Tibial nerve (tissue), 4 donors: ENCODE measurements at places on chromosomes 7 and 10.

- DNase-seq = no peak
Measured at GRCh38 chr10:98313598-98313997, 45.6 kb upstream of the LOXL4 start.

DNA sequence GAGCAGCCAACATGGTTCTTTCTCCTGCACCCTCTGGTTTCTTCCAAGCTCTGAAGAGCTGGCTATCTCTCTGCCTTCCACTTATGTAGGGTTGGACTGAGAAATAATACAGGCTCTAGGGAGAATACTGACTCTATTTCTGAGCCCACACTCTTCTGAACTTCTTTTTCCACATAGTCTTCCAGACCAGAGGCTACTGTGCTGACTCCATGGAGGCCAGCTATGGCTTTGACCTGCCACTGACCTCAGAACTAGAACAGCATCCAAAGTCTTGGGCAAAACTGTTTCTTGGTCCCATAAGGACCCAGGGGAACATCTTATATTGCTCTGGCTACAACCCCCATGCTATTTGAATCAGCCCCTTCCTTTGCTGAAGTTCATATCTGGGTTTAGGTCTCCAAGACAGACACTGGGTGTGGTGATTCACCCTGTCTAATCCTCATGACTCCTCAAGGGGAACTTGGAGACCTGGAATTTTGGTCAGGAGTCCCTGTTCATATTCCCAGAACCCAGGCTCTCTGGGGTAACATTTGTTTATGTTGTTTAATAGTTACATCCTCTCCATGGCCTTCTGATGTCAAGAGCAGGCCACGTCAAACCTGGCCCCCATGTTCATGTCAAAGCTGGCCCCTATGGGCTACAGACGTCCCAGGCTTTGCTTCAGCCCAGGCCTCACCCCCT, 12.1 kb upstream of the PLAU start:
- DNase-seq = no peak

- DNase-seq = peak; percentile 9
Measured at GRCh38 chr7:260441-261281, 29.3 kb upstream of the FOXL3 start.

- no peak for DNase-seq
Measured at GRCh38 chr10:68172324-68172723, 59.6 kb downstream of the ATOH7 start.

- DNase-seq = no peak
Measured at GRCh38 chr10:131155218-131155875, 156.2 kb downstream of the TCERG1L start.

DNA sequence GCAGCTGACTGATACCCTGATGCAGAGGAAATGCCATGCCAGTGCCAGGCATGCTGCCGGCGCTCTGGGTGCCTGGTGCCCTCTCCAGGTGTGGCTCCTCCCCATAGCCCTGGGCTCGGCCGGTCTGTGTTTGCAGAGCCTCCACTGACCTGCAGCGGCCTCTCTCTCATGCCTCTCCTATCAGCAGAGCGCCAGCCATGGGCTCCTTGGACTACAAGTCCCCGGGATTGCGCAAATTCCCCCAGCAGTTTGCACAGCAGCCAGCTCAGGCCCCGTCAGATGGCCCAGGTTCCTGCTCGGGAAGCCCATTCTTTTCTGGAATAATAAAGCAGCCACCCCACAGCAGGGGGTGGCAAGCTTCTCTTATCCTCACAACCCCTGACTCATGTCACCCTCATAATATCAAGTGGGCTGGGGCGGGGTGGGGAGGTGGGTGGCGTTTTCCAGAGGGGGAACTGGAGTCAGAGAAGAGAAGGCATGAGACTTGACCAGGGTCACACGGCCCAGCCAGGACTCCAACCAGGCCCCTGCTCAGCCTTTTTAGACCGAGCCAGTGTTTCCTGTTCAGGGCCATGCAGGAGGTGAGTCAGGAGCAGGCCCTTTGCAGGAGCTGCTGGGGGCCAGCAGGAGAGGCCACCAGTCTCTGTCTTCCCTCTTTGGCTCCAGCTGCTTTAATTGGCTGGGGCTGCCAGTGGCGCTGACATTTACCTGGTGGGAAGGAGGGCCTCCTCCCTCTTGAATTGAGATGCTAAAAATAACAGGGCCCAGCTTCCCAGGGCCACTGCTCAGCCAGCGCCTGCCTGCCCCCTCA, 58.6 kb downstream of the ZMIZ1 start:
- DNase-seq = peak; percentile 57

DNA sequence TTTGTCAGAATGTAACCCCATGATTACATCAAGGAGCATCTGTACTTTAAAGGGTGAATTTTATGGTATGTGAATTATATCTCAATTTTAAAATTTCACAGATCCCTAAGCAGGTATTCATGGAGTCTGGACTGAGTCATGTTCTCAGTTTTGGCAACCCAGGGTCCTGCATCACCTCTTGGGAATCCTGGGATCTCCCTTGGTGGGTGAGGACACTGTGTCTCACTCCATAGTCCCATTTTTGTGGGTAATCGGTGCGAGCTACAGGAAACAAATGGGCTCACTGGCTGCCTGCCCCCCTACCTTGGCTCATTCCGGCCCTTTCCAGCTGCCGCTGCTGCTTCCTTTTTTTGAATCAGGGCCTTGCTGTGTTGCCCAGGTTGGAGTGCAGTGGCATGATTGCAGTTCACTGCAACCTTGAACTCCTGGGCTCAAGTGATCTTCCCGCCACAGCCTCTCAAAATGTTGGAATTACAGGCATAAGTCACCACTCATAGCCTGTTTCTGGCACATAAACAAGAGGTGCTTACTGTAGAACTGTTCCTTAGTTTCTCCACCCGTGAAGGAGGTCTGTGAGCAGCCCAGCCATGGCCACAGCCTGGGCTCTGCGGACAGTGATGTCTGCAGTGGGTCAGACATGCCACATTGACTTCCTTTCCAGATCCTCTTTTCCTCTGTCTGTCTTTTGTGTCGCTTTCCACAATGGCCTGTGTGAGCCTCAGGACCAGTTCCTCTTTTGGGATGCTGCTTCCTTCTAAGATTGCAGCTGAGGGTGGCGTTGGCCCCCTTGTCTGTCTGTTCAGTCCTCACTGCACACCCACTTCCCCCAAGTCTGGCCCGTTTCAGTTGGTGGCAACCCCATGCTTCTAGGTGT, 14.5 kb downstream of the PALD1 start:
- no peak for DNase-seq

DNA sequence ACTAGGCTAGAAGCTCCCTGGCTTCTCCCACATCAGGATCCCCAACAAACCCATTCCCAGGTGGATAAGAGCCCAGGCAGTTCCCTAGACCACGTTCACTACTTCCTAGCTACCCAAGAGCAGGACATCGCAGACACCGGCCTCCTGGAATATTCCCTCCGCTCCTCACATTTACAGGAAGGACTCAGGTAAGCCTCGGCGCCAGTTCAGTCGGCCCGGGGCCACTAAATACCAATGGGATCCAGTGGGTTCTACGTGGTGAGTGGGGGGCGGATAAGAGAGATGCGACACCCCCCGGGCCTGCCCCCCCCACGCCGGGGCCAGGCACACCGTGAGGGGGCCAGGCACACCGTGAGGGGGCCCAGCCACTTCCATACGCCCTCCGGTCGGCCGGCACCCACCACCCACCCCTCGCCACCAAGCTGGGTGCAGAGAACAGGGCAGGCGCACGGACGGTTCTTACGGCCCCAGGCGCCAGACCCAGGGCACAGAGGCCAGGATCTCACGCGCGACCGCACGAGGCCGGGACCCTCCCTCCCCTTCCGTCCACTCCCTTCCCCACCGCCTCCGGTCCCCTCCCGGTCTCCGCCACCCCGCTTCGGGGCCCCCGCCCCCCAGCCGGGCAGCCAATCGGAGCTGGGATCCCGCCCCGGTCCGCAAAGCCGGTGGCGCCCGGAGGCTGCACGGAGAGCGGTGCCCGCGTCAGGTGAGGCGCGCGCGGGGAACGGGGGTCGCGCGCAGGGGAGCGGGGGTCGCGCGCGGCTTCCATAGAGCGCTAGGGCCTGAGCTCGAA, at the start of gene BLVRA:
Gene BLVRA (plus strand): TSS at position 652 of the 793 bp plus-strand sequence. CDS start 12,479 bp downstream, outside the sequence.
- peak; percentile 43 for DNase-seq

- no peak for DNase-seq
Measured at GRCh38 chr10:78283069-78283682, 249.5 kb downstream of the RPS24 start.

DNA sequence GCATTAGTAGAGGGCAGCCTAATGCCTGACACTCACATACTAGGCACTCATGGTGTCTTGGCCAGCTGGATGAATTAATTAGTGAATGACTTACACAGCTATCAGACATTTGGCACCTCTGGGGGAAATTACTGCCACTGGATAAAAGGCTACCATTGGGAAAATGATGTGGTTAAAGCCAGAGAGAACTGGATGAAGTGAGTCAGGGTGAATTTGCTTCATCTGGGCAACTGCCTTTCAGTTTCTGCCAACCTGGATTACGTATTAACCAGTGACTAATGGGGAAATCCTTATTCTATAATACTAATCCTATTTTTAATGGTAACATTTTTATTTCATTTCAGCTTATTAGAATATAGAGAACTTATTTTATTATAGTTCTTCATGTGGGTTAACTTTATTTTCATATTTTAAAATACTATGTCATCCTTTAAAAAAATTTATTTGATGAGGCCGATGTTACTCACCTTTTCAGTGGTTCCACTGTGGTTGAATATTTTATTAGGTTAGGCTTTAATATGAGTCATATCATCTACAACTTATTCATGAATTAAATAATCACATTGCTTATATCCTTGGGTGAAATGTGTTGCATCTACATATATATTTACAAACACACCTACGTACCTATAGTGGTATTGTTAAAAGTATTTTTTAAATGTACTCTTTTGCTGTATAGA, 85.6 kb upstream of the CAPZA2 start:
- DNase-seq = no peak

- DNase-seq = no peak
Measured at GRCh38 chr7:157927313-157927925, 590.6 kb downstream of the DNAJB6 start.

DNA sequence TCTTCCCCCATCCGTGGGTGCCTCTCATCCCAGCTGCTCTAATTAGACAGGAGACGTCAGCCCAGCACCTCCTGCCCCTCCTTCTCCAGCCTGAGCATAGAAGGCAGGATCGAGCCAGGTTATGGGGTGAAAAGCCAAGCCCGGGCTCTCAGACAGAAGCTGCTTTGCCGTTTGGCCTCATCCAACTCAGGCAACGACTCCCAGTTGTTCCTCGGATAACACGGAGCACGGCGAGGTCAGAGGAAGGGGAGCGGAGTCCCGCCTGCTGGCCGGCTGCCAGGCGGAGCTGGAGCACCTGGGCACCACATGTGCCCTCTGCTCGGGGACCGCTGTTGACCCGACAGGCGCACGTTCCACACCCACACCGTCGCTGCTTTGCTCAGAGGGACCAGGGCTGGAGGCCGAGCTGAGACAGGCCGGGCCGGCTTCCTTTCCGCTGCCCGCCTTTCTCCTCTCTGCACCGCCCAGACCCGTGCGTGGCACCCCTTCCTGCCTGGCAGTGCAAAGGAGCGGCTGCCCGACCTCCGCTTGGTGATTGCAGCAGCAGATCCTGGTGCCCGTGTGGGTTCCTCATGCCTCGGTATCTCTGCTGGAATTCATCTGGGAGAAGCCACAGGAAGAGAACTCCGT, 21.6 kb upstream of the UNCX start:
- DNase-seq = no peak

DNA sequence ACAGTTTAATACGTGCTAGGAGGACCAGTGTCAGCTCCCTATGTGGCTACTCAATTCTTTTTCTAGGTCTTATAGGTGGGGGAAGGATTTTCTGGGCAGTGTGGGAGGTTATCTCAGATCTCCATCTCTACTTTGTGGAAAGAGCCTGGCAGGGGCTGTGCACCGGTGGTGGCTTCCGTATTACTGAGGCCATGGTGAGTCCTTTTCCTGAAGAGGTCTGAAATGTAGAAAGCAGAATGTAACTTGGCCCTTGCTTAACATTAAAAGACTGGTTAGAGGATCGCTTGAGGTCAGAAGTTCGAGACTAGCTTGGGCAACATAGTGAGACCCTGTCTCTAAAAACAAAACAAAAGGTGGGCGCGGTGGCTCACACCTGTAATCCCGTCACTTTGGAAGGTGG, 2.7 kb upstream of the TPST1 start:
- no peak for DNase-seq

- DNase-seq = peak; percentile 70
Measured at GRCh38 chr7:151088856-151089699, 2.8 kb downstream of the AGAP3 start.

DNA sequence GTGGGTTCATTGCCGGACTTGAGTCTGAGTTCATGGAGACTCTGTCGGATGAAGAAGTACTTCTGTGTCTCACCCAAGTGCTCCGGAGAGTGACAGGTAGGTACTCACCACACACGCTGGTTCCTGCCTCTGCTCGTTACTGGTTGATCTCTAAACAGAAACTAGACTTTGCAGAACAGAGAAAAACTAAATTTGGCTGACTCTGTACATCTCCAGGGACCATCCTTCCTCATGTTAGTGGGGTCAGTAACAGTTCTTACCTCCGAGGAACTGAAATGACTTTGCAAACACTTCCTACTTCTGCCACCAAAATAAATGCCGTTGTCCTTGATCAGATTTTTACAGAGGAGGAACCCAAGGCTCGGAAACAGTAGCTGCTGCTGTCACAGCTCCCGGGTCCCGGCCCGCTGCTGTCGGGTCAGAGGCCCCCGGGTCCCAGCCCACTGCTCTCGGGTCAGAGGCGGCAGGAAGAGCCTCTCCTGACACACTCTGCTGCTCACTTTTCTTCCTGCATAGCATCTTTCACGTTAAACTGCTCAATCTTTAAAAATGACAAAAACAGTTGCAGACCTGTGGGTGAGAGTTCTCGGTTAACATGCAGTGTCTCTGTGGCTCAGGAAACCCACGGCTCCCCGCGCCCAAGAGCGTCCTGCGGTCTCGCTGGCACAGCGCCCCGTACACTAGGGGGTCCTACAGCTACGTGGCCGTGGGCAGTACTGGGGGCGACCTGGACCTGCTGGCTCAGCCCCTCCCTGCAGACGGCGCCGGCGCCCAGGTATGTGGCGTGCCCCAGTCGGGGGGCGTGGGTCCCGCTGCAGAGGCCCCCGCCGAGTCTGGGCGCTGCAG, 4.8 kb upstream of the MTG1 start:
- DNase-seq = no peak

- no peak for DNase-seq
Measured at GRCh38 chr7:39528849-39529248, 37.4 kb upstream of the YAE1 start.

DNA sequence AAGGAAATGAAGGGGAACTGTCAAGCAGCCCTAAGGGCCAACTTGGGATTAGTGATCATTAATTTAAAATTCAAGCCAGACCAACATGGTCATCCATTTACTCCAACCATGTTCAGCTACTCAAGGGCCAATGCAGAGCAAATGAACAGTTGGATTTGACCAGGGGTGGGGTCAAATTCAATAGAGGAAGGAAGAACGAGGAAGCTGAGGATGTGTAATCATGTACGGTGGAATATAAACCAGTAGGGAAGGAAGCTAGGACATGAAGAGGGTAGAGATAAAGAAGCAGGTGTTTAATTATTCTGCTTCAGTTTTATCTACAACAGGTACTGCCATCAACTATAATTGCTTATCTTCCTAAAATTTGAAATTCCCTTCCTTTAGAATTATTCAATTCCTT, 81.6 kb downstream of the HIBADH start:
- no peak for DNase-seq

GRCh38 chr10:132104471-132105301, 38.9 kb downstream of the JAKMIP3 start:
- DNase-seq = no peak
